T-helper 22 cell (primary cell): ENCODE measurements at places on chromosomes 3 and 15.

- no peak for DNase-seq
These were observed 48.2 kb upstream of the SLC41A3 start for GRCh38 chr3:126131881-126132750.

- no peak for DNase-seq
These were observed 6.9 kb upstream of the ALPK3 start for GRCh38 chr15:84810073-84810840.

- DNase-seq: no peak
These were observed 129.6 kb downstream of the NR2F2 start for GRCh38 chr15:96460106-96460505.

DNA sequence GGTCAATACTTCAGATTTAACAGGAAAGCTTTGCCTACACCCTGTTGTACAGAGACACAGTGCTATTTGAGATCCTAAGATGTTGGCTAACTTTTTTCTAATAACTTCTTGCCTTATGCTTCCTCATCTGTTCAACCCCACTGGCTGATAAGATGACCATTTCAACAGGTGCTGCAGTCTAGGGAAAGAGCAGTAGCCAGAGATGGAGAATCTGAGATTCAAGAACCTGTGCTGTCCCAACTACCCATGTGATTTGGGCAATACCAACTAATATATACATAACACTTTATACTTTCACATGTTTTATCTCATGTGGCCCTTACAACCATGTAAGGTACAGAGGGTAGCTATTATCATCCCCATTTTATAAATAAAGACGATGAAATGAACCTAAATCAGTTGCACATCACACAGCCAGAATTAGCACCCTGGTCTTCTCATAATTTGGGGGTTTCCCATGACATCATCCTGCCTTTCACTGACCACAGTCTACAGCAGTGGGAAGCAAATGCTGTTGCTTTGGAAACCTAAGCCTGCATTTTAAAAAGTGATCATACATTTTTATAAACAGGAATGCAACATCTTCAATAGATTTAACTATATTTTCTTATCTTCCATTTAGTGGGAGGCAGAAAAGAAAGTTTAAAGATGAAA is 9.7 kb downstream of the TTC23 start:
- DNase-seq: no peak

GRCh38 chr3:172324611-172325203 is 123.5 kb downstream of the GHSR start:
- DNase-seq: no peak

DNA sequence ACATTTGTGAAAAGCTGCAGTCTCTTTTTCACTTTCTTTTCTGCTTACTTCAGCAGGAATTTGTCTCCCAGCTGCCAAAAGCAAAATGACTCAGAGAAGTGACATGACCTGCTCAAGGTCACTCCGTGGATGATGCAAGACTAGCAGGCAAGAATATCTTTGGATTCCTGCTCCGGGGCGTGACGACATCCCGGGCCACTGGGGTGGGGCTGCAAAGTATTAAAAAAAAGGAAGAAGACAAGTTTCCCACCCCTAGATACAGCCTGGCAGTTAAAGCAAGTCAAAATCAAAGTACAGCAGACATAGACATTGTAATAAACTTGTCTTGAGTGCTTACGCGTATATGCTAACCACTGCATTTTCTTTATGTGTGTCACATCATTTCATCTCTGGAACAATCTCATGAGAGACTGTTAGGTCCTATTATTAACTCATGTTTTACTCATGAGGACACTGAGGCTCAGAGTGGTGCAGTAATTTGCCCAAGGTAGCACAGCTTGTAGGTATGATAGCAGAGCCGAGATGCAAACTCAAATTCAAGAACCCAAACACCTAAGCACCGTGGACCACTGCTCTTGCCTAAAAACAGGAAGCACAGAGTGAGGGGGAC is 485.2 kb upstream of the PROK2 start:
- DNase-seq: no peak

GRCh38 chr3:58071480-58071971 is 63.3 kb downstream of the FLNB start:
- DNase-seq: no peak

DNA sequence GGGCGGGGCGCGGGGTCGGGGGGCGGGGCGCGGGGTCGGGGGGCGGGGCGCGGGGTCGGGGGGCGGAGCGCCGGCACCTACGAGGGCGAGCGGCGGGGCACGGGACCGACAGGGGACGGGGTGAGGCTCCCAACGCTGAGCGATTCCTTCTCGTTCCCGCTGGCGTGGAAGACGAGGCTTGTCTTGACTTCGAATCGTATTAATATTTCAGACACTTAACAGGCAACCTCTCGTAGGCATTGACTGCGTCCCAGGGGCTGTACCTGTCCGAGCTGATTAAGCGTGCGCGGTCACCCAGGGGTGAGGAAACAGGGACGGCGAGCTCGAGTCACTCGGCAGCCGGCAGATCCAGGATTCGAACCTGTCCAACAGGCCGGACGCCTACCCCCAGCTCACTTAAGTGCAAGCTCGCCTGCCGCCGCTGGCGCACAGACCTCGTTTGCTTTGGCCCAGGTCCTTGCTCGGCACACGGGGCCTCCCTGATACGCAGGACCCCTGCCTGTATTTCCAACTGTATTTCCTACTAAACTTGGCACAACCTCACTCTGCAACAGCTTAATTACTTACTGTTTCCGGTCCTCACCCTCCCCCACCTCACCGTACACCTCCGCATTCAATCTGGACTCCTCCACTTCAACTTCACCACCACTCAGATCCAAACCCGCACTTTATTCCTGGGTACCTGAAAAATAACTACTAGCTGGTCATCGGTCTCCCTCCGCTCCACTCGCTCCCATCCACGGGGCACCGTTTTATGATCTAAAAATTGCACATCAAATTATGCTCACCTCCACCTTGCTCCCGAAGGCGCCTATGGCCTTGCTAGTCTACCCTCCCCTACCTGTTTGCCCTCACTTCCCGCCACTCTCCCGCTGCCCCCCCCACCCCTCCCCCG is 722 bp upstream of the ZXDC start:
- no peak for DNase-seq

DNA sequence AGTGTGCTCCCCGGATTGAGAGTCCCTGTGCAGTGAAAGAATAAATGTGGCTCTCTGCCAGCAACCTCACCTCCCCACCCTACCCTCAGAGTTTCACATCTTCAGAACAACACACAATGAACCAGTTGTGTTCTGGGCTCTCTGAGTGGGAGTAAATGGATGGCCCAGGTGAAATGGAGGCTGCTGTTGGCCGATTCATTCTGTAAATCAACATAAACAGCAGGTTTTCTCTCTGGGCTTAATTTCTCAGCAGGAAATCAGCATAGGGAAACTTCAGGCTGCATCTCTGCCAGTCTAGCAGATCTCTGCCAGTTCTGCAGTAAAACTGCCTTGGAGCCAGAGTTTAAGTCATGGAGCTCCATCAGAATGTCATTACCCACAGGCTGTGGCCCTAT is 54.6 kb upstream of the FURIN start:
- DNase-seq: no peak

DNA sequence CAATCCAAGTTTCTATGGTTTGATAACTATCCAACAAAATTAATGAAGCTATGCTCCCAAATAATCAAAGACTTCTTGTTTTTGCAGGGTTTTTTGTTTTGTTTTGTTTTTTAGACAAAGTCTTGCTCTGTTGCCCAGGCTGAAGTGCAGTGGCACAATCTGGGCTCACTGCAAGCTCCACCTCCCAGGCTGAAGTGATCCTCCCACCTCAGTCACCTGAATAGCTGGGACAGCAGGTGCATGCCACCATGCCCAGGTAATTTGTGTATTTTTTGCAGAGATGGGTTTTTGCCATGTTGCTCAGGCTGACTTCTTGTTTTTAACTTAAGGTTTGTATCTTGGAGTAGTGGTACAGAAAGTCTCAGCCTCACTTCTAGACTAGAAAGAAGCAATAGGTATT is 11.0 kb upstream of the GATM start:
- no peak for DNase-seq

DNA sequence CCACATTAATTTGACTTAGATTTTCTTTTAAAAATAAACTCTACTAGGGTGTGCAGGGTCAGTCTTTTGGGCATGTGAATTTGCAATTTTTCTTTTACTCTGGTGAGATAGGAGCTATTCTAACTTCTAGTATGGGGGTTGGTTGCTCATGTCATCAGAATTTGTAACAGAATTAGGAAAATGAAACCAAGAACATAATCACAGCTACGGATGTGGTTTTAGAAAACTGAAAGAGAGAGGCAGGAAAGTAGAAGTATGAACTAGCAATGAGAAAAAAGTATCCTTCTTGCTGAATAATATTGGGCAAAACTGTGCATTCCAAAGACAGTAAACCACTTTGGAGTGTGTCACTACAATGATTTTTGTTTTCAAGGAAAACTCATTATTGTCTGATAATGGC is 43.3 kb downstream of the ADPGK start:
- no peak for DNase-seq
